AG20443 (cell line): ENCODE measurements at places on chromosomes 6 and 20.

GRCh38 chr6:66321017-66321416 lies 614.0 kb upstream of the EYS start:
- no peak for DNase-seq

GRCh38 chr20:17967521-17968365 lies 851 bp downstream of the SNX5 start:
- peak; percentile 19 for DNase-seq

GRCh38 chr6:78259935-78260334 lies 607.1 kb downstream of the MEI4 start:
- no peak for DNase-seq

DNA sequence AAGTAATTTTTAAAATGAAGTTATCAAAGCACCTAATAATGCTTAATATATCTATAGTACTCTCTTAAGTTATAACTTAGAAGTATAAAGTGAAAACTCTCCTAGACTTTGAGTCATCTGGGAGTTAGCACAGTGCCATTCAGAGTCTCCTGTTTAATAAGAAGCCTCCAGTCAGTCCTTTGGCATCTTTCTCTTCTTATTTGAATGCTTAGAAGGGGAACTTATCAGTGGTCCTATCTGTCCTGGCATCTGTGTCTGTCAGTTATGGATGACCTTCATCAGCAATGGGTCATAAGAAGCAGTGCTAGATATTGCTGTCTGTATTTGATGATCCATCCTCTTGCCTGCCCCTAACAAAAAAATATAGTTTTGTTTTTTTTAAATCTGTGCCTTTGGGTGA lies 15.2 kb downstream of the TMEM200A start:
- no peak for DNase-seq

GRCh38 chr20:22795871-22796270 lies 211.5 kb upstream of the FOXA2 start:
- DNase-seq = peak; percentile 80

- DNase-seq = no peak
Observed at GRCh38 chr6:43736211-43736786, 33.7 kb upstream of the VEGFA start.

GRCh38 chr6:101663100-101663499 lies 269.6 kb downstream of the GRIK2 start:
- DNase-seq = no peak

DNA sequence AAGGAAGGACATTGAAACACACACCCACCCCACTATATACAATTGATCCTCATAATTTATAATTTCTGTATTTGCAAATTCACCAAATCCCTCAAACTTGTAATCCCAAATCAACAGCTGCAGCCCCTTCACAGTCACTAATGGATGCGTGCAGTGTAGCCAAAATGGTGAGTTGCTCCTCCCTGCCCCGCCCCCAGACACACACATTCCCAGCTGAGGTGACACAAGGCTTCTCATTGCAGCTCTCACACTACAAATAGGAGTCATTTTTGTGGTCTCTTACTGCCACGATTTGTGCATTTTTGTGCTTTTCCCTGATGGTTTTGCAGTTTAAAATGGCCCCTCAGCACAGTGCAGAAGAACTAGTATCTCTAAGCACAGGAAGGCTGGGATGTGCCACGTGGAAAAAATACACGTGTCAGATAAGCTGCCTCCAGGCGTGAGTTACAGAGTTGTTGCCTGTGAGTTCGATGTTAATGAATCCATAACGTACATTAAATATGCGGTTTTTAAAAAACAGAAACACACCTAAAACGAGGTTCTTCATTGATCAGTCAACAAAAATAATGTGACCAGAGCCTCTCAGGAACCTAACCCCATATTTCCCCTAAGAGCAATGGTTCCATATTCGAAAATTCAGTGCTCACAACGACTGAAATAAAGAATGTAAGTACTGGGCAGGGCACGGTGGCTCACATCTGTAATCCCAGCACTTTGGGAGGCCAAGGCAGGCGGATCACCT lies 8.2 kb downstream of the ATP9A start:
- DNase-seq = peak; percentile 64

GRCh38 chr6:71510057-71510713 lies 221.6 kb downstream of the OGFRL1 start:
- DNase-seq = peak; percentile 76

DNA sequence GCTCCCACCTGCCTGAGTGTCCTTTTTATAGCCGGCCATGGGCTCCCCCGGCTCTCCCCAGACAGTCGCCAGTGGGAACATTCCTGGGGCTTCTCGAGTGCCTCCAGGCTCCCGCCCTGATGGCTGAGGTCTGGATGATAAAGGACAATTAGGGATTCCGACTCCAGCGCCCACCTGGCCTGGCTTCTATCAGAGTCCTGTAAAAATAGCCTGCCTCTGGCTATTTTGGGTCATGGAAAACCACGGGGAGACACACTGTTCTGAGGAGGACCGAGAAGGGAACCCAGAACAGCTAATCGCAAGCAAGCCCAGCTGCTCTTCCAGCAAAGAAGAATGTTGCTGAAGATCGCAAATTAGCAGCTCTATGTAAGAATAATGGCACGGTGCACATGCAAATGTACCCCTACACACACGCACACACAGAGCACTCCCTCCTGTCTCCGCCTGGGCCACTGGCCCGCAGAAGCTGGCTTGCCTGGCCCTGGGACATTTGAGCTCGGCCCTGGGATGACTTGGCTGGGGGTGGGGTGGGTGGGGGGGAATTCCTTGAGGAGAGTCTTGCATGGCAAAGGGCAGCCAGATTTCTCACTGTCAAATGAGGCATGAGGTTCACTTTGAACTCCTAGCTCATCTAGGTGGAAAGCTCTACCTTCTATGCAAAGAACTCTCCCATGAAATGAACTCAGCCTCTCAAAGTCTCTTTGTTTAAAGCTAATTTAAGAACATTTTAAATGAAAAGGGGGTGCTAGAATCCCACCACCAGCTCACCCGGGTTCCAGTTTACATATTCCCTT lies 55.3 kb downstream of the CTCFL start:
- no peak for DNase-seq

DNA sequence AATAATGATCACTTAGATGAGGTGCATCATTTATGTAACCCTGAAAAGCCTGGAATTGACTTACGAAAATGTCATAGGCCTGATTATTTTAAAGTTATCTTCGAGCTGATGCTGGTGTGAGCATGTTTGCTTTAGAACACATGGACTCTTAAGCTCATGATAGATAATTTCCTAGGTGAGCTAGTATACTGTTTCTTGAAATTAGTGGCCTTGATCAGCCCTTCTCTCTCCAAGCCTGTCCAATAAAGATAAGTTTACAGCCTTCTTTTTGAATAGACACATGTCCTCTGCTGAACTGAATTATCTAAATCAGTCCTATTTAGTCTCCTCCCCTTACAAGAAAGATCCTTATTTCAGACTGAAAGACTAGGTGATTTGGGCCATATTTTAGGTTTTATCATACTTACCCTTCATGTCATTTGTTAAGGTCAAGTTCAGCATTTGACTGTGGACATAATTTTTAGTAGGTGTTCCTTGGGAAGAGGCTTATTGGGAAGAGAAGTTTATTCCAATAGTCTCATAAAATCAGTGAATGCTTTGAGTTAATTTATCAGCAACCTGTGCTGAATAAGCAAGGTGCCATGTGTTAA lies 15.3 kb downstream of the FOXO3 start:
- no peak for DNase-seq
